Epithelial cell of proximal tubule (primary cell): ENCODE measurements at places on chromosomes 16 and 17. TPM values are rescaled to one million over a fixed set of nuclear protein-coding genes. Genes with fewer than 3 reads are reported as not detected.

Gene KRT20
- not detected in 2 replicates for total RNA-seq

Gene TPSAB1
- total RNA-seq: not detected in 2 replicates

Gene AOC3
- not detected in 2 replicates for total RNA-seq

Gene KRTAP1-5
- total RNA-seq: not detected in 2 replicates

GRCh38 chr16:60741810-60742209 is 1294.4 kb downstream of the CDH8 start:
- no peak for DNase-seq

DNA sequence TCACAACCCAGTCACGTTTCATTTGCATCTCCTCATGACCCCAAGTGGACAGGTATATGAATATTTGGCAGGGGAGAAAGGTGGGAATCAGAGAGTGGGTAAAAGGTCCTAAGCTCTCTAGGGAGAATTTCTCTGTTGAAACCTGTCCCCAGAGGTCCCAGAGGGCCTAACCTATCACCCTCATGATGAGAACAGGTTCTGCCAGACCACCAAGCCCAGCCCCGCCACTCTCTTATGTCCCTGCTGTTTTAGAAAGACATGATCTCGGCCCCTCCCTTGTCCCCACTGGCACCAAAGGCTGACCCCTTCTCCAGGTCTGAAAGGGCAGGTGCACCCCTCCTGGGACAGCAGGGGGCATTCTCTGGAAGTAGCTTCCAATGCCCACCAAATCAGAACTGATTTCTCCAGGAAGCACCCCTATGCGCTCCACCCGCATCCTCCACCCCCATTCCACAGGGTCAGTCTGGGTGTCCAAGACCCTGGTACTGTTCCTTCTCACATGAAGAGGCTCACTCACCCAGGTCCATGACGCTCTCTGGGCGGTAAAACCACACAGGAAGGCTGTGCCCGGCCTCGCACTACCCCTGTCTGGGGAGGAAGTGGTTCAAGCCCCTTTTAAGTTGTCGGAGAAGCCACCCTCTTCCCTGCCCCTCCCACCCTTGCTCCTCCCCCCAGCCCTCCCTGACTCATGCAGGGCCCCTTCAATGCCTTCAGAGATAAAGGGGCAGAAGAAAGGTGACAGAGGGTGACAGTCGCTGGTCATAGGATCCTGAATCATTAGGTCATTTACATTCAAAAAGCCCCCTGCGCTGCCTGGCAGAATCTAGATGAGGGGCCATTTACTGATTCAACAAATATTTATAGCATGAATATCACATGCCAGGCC is at the start of gene CCR7:
Gene CCR7, minus strand, starts transcription at position 590 of the 886 bp plus-strand sequence. Its CDS starts 63 bp downstream, at position 527.
- DNase-seq: no peak

DNA sequence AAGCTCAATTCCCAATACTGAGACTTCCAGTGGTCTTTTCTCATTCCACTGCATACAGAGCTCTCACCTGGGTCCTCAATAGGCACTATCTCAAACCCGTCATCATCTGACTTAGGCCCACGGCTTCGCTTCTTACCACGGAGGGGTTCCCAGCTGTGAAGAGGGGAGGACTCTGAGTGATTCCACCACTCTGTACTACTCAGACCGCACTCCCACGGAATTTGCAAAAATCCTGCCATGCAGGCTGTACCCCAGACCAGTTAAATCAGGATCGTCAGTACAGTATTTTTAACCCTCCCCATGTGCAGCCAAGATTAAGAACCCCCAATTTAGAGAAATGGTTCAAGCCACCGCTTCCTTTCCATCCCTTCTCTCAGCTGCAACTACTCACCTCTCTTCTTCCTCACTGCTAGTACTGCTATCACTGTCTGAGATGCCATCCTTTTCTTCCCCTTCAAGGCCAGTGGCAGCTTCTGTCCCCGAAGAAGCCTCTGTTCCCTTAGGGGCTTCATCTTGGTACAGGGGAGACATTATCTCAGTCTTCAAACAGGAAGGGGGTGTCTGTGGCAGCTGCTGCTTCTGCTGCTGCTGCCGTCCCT is 6.2 kb upstream of the PSMC5 start:
- no peak for DNase-seq

DNA sequence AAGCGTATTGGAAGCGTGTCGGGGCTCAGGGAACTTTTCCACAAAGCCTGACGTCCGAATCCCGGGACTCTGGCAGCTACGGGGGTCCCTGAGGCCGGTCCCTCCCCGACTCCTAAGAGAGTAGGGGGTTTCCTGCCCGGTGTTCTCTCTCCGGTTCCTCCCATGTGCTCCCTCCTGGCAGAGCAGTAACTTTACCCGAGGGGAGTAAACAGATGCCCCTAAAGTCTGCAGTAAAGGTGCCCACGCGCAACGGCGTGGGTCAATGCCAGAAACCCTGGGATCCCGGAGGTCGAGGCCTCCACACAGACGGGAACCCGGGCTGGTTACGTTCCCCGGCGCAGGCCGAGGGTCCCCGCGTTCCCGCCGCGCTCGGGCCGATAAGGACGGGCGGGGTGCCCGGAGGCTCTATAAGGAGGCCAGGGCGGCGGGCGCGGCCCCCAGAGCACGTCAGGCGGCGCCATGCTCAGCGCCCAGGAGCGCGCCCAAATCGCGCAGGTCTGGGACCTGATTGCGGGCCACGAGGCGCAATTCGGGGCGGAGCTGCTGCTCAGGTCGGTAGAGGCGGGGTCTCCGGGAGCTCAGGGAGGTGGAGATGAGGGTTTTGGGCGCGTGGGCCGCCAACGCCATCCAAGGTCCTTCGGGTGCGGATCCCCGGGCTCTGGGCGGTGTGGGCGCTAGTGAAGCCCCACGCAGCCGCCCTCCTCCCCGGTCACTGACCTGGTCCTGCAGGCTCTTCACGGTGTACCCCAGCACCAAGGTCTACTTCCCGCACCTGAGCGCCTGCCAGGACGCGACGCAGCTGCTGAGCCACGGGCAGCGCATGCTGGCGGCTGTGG is at the start of gene HBM:
Gene HBM, plus strand, starts transcription at position 440 of the 836 bp plus-strand sequence. Its CDS starts 20 bp downstream, at position 460.
- no peak for DNase-seq

GRCh38 chr17:77089124-77089490 is 51.7 kb upstream of the SEC14L1 start:
- DNase-seq: no peak

DNA sequence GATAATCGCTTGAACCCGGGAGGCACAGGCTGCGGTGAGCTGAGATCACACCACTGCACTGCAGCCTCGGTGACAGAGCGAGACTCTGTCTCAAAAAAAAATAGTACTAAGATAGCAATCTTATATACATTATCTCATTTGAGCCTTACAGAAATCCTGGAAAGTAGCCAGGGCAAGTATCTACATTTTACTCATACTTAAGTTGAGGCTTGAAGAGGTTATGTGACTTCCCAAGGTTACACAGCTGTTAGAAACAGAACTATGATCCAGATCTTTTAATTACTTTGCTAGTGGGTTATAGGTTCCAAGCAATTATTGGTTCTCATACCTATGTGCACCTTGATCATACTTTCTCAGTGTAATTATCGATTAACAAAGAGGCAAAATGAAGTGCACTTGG is 15.4 kb downstream of the C17orf78 start:
- DNase-seq: no peak

DNA sequence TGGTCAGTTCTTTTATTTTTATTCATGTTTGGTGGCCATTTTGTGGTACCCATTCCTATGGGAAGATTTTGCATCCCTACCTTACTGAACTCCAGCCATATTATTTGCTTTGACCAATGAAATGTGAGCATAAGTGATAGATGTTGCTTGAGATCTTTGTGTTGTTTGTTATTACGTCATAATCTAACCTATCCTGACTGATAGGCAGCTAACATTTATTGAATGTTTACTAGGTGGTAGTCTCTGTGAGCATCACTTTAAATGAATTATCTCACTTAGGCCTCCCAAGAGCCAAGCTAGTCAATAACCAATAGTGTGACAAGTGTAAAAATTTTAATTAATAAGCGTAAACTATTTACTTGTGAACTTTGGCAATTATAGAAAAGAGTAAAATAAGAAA is 37.6 kb downstream of the VMP1 start:
- no peak for DNase-seq

DNA sequence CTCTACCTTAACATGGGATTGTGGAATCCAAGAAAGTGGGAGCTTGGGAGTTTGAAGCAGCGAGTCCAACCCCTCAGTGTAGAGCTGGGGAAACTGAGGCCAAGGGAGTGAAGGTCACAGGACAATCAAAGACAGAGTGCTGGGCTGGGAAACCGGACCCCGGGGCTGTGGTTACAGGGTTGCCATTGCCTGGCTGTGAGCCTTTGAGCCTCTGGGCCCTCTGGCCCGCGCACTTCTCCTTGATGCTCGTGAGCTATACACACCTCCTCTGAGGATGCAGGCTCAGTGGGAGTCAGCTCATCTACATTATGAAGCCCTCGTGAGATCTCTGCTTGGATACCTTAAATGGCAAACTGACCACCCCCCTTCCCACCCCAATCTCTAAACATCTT is 2.1 kb downstream of the ABCC3 start:
- no peak for DNase-seq

DNA sequence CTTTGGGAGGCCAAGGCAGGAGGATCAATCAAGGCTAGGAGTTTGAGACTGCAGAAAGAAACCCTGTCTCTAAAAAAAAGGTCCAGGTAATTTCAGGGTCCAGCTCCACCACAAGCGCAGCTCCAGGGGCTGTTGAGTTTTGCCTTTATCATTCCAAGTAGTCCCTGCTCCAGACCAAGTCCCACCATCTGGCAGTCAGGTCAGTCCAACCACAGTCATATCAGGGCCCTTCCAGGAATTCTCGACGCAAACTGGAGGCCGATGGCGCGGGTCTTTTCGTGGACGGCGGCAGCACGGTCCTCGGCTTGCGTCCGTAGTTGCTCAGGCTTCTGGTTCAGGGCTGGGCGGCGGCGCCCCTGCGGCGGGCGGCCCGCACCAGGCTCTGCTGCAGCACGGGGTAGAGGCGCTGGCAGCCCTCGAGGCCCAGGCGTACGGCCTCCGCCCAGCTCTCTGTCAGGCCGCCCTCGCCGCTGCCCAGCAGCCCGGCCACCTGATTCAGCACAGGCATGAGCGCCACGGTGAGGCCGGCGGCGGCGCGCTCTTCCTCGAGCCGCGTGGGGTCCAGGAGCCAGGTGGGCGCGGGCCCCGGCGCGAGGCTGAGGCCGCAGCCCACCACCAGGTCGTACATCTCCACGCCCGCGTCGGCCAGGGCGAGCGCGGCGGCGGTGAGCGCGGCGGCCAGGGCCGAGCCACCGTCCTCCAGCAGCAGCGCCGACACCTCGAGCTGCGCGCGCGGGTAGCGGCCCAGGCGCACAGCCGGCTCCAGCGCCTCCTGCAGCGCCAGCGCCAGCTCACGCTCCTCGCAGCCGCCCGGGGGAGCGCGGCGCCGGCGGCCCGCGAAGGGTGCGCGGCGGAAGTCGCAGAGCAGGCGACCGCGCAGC is 752 bp downstream of the EXOSC6 start:
- DNase-seq: no peak

DNA sequence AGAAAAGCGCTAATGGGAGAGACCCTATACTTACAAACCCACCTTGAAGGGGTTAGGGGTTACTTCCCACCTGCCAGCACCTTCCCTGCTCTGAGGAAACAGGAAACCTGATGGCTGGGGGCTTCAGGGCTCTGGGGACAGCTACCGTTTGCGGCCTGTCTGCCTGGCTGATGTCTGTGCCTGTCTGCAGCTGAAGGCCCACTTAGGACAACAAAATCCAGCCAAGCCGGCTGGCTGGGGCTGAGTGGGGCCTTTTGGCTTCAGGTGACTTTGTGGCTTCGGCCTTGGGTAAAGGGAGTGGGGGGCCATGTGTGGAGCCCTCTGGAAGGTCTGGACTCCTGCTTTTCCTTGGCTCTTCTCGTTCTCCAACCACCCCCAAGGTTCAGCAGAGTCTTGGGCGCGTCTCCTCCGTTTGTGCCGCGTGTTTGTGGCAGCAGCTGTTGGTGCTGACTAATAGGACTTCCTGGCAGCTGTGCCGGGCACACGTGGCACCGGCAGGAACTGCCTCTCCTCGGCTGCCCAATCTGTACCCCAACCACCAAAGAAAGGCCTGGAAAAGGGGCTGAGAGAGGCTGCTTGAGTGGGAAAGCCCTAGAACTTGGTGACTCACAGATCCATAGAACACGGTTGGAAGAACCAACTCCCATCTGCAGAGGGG is 186.7 kb downstream of the MSI2 start:
- DNase-seq: no peak

DNA sequence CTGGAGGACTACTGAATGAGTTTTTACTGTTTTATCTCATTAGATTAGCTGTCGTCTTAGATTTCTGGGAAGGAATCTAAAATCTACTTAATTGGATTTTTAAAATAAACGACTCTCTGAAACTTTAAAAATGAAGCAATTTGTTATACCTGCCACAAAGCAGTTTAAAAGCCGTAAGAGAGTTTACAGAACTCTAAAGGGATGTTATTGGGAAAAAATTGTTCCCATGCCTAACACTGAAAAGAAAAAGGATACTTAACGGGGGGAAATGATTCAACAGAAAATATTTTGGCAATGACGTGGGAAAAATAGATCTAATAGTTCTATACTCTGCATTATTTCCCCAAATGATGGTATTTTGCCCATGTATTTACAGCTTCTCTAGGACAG is 27.0 kb downstream of the ARHGAP17 start:
- no peak for DNase-seq

DNA sequence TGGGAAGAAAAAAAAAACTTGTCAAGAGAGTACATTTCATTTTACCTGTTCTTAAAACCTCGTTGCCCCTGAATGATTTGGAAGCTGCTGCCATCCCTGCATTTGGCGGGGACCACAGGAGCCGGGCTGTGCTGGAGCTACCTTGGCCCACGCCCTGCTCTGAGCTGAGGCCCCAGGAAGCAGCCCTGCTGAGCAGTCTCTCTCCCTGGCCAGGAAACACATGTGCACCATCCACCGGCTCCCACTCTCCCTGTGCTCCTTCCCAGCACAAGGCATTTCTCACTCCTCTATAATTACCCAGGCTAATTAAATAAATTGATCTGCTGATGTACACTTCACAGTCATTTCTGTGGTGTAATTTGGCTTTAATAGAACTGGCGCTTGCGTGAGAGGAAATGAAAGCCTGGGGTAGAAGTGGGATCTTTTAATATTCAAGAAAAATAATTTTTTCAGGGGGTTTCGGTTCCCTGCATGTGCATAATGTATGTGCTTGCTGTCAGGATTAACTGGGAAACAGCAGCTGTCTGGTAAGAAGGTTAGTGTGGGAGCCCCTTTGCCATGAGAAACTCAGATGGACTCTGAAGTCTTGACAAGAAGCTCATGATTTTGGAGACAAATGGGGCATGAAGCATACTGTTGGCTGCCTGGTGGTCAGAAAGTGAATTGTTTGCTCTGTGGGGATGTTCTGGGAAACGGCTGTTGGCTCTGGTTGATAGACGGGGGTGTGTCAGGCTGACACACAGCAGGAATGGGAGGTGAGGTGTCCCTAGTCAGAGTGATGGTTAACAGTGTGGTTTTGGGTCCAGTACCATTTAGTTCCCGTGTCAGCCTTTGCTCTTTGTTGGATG is 252.3 kb upstream of the EEF2KMT start:
- no peak for DNase-seq
